Activated CD4-positive, alpha-beta T cell treated with anti-CD3 and anti-CD28 coated beads for 4 hours (primary cell): ENCODE measurements at places on chromosomes 3 and 15.

DNA sequence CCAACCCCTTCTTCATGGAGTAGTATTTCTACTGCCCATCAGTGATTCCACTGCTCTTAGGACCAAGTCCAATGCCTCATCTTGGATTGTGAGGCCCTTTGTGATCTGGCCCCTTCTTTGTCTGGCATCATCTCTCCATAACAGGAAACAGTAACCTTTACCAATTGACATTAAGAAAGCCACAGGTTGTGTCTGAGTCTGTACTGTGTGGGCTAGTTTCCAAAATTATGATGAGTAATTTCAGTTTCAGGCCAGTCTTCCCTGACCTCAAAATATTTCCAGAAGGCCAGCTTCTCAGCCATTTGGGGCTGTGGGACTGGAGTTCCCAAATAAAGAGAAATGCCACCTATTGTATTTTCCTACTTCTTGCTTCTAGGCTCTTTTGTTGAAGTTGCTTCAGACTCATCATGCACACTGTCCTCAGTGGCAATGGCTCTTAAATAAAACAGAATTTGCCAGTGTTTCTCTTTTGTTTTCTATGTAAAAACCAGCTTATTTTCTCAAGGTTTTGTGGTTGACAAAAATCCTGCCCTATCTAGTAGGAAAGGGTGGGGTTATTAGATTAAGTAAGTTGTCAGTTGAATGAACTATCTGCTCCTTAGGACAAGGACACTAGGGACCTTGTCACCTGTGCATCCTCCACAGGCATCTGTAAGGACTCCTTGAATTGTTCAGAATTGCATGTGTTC lies 47.0 kb upstream of the ACKR4 start:
- no peak for DNase-seq

- DNase-seq: no peak
Observed at GRCh38 chr3:50297384-50297775, 1.8 kb downstream of the HYAL3 start.

- DNase-seq: no peak
Observed at GRCh38 chr3:12954891-12955650, 113.7 kb upstream of the RPL32 start.

GRCh38 chr3:13556917-13557316 lies 8.0 kb downstream of the FBLN2 start:
- DNase-seq: no peak

DNA sequence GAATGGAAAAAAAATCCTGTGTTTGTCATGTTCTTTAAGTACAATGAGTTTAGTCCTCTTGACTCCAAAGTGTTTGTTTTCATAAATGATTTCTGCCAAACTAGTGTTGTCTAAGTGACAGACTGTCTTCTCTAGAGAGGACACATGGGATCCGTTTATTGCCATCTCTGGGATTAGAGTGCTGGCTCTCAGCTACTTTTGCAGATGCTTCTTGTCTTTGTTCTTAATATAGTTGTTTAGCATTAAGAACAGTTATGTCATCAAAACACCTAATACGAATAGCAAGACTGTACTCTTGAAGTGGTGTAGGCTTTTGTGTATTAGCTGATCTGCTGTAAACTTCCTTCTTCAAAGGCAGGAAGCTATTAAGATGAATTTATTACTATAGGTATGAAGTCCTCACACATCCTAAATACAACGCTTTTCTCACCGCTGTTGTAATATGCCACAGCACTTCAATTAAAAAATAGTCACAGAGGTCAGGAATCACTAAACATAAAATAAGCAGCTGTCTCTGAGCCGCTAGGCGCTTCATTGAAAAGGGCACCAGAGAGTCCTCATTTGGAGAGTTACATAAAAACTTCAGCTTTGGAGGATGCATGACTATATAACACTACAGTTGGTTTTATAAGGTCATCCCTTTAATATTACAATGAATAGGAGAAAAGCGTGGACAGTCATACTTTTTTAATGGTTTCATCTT lies 128.3 kb upstream of the ZNF385D start:
- DNase-seq: no peak

DNA sequence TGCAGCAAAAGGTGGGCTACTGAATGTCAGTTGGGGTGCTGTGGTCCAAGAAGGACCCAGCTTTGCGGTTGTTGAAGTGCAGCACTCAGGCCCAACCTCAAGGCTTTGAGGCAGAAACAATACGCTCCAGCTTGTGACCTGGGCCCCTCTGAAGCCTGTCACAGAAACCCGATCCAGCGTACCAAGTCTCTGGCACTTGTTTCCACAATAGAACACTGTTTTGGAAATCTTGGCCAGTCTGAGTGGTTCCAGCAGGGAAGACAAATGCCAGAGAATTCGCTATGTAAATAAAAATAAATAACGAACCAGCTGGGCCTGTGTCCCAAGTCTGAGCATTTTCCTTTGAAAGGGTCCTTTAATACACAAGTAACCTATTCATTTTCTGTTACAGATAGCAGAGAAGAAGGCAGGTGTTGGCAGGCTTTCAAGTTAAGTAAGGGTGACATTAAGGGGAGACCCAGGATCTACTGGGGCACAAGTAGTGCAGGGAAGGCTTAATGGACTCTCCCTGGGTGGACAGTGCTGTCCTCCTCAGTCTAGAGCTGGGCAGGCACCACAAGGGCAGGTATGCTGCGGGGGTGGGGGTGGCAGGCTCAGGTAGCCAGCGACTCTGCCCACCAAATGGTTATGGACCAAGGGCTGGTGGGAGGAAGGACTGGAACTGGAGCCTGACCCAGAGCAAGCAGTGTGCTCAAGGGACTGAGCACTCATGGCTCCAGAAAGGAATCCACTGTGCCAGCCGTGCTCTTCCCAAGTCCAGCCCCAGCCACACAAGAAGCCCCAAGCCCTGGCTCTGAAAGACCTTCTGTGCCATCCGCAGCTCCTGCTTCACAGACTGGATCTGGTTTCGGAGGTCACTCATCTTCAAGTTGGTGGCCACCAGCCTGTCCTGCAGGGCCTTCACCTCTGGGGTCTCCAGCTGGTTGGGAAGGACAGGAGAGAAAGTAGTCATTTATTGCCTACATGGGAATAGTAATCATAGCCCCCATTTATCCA lies 26.3 kb downstream of the CCDC13 start:
- DNase-seq: no peak

DNA sequence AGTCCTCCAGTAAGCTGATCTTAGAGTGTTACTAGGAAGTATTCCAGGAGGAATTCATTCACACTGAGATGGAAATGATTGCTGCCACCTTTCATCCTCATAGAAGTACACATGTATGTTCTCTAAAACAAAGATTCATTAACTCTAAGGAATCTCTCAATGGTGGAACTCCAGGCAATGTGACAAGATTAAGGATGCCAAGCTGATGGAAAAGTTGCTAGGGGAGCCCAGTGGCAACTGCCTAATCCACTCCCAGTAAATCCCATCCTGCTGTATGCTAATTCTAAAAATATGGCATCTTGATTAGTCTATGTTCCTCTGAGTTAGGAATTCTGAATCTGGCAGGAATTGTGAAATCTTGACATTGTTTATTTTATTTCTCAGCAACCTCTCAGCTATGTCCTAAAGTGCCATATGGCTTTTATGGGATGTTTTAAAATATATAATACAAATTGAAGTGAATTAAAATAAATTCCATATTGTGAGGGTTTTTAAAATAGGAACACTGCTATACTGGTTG lies 210.0 kb upstream of the TRIM42 start:
- DNase-seq: no peak

DNA sequence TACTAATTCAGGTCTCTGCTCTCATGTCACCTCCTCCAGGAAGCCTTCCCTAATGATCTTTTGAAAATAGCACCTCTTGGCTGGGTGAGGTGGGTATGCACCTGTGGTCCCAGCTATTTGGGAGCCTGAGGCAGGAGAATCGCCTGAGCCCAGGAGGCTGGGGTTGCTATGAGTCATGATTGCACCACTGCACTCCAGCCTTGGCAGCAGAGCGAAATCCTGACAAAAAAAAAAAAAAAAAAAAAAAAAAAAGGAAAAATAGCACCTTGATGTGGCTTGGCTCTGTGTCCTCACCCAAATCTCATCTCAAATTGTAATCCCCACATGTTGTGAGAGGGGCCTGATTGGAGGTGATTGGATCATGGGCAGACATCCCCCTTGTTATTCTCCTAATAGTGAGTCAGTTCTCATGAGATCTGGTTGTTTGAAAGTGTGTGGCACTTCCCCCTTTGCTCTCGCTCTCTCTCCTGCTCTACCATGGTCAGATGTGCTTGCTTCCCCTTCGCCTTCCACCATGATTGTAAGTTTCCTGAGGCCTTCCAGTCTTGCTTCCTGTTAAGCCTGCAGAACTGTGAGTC lies 11.2 kb upstream of the RNU6-1 start:
- DNase-seq: no peak

DNA sequence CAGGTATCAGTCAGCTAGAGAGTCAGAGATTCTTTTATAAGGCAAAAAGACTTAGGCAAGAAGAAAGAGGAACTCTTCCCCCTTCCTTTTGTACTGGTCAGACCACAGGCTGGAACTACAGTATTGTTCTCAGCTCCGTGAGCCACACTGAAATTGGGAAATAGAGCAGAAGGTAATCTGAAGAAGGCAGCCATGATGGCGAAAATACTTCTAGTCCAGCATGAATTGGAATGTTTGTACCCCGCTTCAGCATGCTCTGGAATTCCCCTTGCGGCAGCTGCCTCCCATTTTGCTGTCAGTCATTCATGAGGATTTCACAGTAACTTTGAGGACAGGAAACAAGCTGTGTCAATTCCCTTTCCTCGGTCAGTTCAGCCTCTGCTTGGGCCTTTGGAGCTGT lies 96.2 kb downstream of the CORO2B start:
- no peak for DNase-seq

- no peak for DNase-seq
Observed at GRCh38 chr3:85483986-85484385, 525.2 kb downstream of the CADM2 start.

DNA sequence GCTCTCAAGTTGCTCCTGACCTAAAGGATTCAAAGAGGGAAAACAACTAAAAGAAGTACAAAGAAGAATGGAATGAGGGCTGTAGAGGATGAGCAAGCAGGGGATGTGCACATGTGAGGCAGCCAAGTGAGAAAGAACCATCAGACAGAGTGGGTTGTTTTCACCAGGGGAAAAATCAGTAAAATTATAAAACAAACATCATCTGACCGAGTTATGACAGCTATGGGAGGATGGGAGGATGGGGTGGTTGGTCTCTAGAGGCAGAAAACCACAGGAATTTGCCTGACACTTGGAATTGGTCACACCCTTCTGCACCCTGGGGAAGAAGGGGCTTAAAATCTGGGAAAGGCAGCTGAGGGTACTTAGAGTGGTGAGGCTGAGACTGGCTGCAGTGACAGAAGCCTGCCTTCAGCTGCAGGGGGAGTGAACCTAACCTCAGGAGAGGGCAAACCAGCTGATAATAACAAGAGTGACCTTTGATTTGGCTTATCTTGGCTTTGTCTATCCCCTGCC lies 10.1 kb downstream of the ARHGAP31 start:
- no peak for DNase-seq

GRCh38 chr3:158379517-158379916 lies 191.5 kb upstream of the MLF1 start:
- DNase-seq: no peak

DNA sequence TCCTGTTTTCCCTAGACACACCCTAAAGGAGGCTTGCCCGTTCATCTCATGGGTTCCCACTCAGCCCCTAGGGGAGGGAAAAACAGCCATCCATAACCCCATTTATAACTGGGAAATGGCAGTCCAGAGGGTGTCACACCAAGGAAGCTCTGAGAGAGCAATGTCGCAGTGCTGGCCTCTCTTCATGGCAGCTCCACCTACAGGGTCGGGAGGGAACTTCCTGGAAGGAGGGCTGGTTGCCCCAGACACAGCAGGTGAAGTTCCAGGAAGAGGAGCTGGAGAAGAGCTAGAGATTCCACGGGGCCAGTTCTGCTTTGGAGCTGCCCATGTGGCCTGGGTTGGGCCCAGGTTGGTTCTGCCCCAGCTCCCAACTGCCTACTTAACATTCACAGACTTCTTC lies 22.3 kb upstream of the LINGO1 start:
- DNase-seq: no peak

DNA sequence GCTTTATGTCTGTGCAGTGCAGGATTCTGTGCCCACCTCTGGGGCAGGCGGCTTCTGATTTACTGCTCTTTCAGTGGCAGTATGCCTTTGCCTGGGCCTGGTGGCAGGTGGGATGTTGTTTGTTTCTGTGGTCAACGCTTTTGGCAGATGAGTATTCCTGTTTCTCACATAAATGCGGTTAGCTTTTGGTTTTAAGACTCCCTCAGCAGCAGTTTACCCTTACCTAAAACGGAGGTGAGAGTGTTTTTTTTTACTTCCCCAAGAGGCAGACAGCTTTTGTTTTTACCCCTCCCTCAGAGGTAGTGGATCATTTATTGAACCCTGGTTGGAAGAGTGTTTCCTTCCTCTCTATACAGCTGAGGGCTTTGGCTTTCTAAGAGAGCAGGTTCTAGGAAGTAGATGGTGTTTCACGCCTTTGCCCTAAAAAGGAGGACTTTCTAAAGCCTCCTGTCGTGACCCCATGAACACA lies 134.1 kb upstream of the PLSCR5 start:
- DNase-seq: no peak

GRCh38 chr3:178022599-178022998 lies 513.6 kb upstream of the KCNMB2 start:
- no peak for DNase-seq

GRCh38 chr3:161567577-161568361 lies 71.2 kb downstream of the OTOL1 start:
- no peak for DNase-seq

DNA sequence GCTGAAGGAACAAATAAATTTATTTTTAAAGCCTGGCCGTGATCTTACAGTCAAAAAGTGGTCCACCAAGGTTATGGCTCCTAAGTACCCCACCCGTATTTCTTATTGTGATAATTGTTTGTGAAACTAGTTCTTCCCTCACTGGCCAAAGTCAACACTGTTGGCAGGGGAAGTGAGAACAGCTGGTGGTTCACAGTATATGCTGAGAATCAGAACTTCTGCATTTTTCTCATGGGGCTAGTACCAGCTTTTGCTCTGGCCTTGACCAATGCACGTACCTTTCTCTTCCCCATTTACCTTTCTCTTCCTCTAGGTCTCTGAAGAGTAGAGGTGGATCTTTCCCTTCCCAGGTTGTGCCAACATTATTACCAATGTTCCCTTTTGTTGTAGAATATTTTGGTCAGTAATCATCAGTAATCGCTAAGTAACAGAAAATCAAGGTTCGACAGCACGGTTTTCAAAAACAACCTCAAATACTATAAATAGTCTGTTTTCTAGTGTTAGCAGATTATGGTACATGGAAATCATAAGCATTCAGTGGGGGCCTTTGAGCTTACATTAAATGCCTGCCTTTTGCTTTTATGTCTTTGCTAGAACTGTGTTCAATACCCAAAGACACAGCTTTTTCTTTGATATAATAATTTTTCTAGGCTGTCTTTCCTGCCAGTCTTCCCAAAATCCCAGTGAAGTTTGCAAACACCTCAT lies 268.0 kb downstream of the LPP start:
- DNase-seq: no peak

- DNase-seq: no peak
Observed at GRCh38 chr15:95567686-95568085, 762.8 kb upstream of the NR2F2 start.

DNA sequence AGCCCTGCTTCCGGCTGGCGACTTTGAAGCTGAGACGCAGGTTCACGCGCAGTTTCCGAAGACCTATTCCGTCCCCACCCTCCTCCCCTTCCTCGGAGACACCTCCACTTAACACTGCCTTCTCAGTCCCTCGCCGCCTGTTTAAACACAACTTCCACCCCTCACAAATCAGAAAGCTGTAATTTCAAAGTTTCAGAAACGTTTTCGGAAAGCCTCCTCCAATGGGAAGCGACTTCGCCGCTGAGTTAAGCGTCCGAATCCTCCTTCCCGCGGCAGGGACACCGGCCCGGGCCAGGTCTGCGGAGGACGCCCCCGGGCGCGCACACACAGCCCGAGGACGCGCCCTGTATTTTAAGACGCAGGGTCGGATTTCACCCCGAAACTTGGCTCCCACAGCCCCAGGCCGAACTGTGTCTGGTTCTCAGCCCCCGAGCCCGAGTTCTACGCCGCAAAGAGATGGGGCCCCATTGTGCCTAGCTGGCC lies 559 bp upstream of the LRRN1 start:
- DNase-seq: no peak
